Brain pericyte (primary cell): ENCODE measurements at places on chromosomes 12 and 14.

GRCh38 chr12:53201177-53201541 is 5.9 kb downstream of the ITGB7 start:
- DNase-seq: no peak

- no peak for DNase-seq
Measured at GRCh38 chr12:32926963-32927362, 30.4 kb upstream of the PKP2 start.

DNA sequence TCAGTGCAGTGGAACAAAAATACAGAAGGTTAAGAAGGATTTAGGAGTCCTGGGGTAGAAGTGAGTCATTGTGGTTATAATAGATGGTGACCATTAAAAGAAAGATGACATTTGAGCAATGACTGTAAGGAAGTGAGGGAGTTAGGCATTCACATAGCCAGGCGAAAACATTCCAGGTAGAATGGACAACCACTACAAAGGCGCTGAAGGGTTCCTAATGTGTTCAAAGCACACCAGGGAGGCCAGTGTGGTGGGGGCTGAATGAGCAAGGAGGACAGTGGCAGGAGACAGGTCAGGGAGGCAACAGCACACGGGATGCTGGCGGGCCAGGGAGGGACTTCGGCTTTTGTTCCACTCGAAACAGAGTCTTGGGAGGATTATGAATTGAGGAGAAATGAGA is 129.9 kb downstream of the NPAS3 start:
- DNase-seq: no peak

GRCh38 chr12:46652692-46653091 is 173.1 kb downstream of the SLC38A4 start:
- DNase-seq: no peak

GRCh38 chr12:122937622-122938091 is 28.6 kb downstream of the ABCB9 start:
- no peak for DNase-seq

GRCh38 chr14:73753124-73753886 is 39.1 kb upstream of the PNMA1 start:
- no peak for DNase-seq

DNA sequence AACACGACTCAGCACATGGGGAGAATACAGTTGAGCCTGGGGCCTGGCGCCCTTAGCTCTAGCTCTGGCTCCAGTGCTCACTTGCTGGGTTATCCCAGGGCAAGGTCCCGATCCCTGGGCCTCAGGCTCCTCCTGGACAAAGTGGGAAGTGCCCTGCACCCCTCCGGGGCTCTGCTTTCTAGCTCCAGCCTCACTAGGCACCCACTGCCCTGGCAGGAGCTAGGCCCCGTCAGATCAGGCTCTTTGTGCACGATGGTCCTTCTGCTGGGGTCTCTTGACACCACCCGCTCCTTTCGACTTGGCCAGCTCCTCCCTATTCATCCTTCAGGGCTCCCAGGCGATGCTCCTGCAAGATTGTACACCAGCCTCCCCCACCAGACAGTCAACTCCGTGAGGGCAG is 23.4 kb downstream of the NCKAP5L start:
- DNase-seq: no peak

DNA sequence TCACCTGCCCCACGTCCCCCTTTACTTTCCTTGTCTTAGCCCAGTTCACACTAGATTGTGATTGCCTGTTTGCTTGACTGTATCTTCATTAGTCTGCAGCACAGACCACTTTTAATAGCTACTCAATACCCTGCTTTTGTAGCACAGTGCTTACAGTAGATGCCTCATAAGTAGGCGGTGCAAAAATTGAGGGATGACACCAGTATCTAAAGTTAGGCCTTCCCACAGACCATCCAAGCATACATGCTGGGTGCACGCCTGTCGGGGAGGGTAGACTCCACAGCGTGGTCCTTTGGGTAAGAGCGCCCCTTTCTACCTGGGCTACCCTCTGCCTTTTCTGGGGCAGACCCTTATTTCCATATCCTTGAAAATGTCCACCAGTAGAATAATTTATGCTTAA is 140.8 kb downstream of the GCH1 start:
- no peak for DNase-seq
